Smooth muscle cell of the coronary artery (primary cell): ENCODE measurements at places on chromosomes 6 and 20. TPM values are rescaled to one million over a fixed set of nuclear protein-coding genes. Genes with fewer than 3 reads are reported as not detected.

Gene GATA5
- 1.7 TPM in 1 of 2 replicates, not detected in the other for total RNA-seq

Gene KHDC1L
- not detected in 2 replicates for total RNA-seq

Gene PLN
- 6.5 TPM in 1 of 2 replicates, not detected in the other for total RNA-seq

Gene TGM2
- 12.4 and 598 TPM in 2 replicates for total RNA-seq

Gene PHACTR1
- total RNA-seq, result 0.08 and 2.3 TPM in 2 replicates

Gene LPIN3
- total RNA-seq, result 4.0 and 5.4 TPM in 2 replicates

Gene MOG
- total RNA-seq, result not detected in 2 replicates

Gene UNC5CL
- under 0.01 and 0.12 TPM in 2 replicates for total RNA-seq

Gene PNPLA1
- total RNA-seq, result 0.15 TPM in 1 of 2 replicates, not detected in the other

Gene TBXT
- total RNA-seq, result not detected in 2 replicates

Gene TMC2
- total RNA-seq, result 0.23 TPM in 1 of 2 replicates, not detected in the other

Gene MATN4
- total RNA-seq, result 0.23 TPM in 1 of 2 replicates, not detected in the other
